ENCODE measurements at places on chromosomes 6 and 20. TPM values are rescaled to one million over a fixed set of nuclear protein-coding genes. Genes with fewer than 3 reads are reported as not detected.

GRCh38 chr6:88168362-88168761, 2.2 kb upstream of the CNR1 start:
- no peak for DNase-seq

The COL9A1 gene
- 0.64 TPM for total RNA-seq

DNA sequence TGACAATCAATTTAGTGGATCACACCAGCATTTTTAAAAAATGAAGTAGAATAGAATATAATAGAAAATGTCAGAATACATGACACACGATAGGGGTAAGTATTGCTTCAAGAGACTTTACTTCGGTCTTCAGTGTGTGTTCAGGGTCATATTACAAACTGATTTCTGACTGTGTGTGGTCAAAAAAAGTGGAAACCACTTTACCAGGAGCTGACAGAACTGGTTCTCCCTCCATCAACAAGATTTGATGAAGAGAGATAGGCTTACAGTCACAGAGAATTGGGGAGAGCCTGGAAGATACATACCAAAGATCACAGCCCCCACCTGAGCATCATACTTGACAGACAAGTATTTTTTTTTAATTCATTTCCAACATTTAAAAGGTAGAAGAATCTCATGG, 21.7 kb downstream of the ARMC2 start:
- DNase-seq = no peak

The ACTR5 gene
- total RNA-seq = 21.3 TPM

The RAB5IF gene
- 85.3 TPM for total RNA-seq

DNA sequence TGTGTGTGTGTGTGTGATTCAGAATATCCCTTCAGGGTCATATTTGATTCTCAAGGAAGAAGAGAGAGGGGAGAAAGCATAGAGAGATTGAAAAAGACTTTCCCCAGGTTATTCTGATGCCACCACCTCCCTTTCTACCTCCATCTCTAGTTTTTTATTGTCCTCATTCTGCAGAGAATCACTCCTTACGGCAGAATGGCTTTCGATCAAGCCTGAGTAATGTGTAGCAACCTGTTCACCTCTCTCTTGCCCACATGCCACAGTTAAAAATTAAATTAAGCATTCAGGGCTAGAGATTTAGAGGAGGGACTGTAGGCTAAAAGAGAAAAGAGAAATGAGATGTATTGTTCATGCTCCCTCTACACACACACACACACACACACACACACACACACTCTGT, 18.1 kb downstream of the KLHL32 start:
- no peak for DNase-seq

GRCh38 chr6:119591235-119591634, 241.7 kb upstream of the MAN1A1 start:
- DNase-seq = no peak

DNA sequence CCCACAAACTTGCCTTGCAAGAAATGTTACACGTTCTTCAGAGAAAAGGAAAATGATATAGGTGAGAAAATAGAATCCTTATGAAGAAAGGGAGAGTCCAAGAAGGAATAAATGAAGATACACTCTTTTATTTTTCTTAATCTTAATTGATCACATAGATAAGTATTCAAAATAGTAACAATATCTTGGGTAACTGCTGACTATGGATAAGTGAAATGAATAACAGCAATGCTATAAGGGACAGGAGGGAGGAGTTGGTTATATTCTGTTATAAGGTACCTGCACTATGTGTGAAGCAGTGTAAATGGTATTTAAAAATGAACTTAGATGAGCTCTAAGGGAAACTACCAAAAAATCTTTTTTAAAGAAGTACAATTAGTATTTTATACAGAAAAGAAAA, 38.3 kb downstream of the RANBP9 start:
- DNase-seq = no peak

The NNAT gene
- 11.3 TPM for total RNA-seq

DNA sequence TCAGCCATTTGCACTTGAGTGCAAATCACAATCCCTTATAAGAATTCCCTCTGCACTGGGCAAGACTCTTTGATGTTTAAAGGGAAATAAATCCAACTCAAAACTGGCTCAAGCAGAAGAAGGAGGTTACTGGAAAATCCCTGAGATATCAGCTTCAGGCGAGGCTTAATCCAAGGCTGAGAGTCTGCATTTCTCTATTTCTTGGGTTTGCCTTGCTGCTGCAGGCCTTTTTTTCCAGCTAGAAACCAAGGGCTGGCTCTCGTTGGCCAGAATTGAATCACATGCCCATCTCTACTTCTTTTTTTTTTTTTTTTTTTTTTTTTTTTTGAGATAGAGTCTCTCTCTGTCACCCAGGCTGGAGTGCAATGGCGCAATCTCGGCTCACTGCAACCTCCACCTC, 11.7 kb downstream of the HCK start:
- DNase-seq = no peak

DNA sequence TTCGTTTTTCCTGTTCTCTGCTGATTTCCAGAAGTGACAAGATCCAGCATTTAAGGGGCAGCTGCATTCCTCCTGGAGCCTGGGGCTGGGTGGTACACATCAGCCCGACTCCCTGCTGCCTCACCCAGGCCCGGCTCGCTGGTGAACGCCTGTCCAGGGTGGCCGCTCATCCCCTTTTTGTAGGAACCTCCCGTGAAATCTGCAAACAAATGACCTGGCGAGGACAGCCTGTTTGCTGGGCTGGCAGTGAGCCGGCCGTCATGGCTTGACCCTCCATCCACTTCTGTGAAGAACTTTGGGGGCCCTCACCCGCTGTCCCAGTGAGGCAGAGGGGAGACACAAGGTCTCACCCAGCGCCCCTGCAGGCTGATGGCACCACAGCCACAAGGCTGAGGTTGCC, 39.0 kb downstream of the PYGB start:
- DNase-seq = peak; percentile 5

DNA sequence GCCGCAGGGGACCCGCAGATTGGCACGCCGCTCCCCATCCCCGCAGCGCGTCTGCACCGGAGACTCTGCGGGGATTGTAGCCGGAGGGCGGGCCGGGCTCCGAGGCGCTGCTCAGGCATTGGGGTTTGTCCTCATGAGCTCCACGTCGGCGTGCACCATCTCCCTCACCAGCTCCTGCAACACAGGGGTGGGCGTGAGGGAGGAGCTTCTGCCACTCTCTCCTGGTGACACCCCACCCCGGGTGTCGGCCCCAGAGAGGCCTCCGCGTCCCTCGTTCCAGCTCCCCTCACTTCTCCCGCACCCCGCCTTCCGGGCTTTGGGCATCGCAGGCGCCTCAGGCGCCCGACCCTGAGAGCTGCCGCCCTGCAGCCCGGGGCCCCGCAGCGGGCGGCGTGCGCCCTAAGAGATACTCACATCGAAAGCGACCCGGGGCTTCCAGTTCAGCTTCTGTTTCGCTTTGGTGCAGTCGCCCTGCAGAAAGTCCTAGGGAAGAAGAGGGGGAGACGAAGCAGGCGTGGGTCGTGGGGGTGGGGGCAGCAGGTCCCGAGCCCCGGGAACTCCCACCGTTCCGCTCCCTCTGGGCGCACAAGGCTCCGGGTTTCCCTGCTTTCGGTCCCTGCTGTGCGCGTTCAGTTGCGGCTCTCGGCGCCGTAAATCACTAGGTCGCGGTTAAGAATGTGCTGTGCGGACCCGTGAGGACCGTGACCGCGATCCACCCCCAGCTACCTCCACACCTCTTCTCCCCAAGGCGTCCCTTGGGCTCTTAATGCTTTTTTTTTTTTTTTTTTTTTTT, 14.5 kb downstream of the FOXC1 start:
- no peak for DNase-seq

- peak; percentile 62 for DNase-seq
These were observed 49.4 kb downstream of the TMEM242 start for GRCh38 chr6:157273756-157274470.

DNA sequence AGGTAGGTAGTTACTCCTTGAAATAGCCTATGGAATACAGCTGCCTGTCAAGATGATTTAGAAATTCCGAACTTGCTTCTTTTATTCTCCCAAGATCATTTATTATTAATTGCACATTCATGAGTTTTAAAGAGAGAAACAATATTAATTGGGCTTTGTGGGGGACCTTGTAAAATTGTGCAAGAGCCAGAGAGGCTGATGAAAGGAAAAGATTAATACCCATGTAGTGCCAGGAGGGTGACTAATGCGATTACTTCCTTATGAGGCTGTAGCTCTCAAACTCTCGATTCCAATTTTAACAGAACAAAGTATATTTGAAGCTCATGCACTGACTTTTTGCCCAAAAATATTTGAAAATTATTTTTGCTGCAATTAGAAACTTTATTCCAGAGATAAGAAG, 423.8 kb upstream of the ID4 start:
- DNase-seq = no peak

DNA sequence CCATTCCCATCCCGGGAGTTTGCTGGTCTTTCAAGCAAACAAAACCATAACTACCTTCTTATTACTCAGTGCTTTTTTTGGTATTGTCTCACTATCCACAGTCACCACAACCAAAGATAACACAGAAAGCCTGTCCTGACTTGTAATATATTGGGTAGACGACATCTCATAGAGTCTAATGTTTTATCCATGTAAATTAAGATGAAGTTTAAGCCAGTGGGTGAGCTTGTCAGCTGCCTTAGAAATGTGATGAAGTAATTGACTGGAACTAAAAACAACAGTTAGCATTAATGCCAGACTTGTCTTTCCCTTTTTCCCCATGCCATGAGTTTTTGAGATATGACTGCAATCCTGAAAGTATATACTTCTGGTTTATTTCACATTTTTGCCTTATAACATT, 282.7 kb upstream of the PRDM1 start:
- DNase-seq = no peak

GRCh38 chr6:39819676-39820075, 27.5 kb downstream of the DAAM2 start:
- DNase-seq = no peak

The JPH2 gene
- total RNA-seq = 9.8 TPM

The MMP24 gene
- 0.32 TPM for total RNA-seq

DNA sequence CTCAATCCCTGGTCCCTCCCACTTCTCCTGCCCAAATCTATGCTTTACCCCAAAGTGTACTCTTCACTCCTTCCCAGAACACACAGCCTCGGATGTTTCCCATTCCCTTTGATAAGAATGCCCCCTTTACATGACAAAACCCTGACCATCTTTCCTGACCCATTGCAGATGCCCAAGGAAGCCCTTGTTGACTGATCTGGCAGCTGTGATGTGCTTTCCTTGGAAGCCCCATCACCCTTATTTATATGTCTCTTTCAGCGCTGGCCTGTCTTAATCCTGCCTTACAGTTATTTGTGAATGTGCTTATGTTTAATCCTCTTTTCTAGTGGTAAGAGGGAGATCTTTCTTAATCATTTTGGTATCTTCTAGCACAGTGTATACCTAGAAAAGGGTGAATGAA, 523.1 kb downstream of the CD83 start:
- no peak for DNase-seq

DNA sequence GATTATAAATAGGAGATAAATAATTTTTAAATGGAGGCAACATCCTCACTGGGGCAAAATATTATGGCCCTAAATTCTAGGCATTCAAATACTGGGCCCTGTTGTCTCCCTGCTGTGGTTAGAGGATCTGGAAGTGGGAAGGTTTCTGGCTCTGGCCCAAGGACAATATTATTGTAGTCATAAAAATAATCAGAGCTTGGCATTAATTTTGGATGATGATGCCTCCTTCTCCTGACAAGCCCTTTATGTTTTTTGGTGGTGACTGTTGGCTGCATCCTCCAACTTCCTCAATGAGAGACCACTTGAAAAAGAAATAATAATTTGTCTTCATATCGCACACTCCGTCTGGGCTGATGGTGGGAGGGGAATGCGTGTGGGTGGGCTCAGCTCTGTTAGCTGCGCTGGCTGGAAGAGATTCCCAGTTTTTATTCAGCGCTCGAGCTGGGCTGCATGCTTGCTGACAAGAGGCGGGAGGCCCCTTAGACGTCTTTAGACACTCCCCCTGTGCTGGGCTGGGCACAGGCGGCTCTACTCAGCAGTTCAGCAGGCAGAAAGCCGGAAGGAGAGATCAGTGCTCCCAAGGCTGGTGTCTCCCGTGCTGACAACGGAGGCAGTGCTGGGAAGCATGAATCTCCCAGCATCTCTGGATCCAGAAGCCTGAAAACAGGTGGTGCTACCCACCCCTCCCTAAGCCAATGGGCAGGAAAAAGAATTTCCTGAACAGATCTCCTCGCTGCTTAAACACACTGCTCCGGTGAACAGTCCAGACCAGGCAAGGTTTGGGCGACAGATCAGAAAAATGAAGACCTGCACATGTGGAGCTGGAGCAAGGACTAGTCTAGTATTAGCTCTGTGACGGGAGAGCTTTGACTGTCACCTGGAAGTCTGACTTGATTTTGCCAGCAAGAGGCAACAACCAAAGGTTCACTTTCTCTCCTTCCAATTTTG, 97.7 kb downstream of the SYCP2 start:
- peak; percentile 65 for DNase-seq

DNA sequence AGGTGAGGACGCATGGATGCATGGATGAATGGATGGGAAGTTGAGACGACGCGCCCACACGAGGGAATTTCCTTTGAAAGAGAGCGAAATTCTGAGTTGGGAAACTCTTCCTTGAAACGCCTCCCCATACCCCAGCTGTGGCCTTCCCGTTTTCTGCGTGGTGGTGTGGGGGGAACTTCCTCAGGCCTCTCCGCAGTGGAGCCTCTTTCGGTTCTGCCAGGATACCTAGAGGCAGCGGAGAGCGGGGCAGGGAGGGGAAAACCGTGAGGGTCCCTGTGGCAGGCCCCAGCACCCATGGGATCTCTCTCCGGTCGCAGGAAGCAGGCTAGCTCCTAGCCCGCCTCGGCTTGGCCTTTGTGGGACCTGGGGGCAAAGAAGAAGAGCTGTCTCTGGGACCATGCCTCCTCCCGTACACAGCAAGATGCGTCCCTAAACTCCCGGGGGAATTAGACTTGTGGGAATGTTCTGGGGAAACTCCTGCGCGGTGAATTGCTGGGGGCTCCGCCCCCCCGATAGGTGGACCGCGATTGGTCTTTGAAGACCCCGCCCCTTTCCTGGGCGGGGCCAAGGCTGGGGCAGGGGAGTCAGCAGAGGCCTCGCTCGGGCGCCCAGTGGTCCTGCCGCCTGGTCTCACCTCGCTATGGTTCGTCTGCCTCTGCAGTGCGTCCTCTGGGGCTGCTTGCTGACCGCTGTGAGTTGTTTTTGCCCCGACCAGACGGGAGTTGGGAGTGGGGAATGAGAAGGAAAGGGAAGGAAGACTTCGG, at the start of gene CD40:
Gene CD40 (plus strand): TSS at position 611 of the 764 bp plus-strand sequence. CDS start 30 bp downstream, at position 641.
- peak; percentile 88 for DNase-seq

DNA sequence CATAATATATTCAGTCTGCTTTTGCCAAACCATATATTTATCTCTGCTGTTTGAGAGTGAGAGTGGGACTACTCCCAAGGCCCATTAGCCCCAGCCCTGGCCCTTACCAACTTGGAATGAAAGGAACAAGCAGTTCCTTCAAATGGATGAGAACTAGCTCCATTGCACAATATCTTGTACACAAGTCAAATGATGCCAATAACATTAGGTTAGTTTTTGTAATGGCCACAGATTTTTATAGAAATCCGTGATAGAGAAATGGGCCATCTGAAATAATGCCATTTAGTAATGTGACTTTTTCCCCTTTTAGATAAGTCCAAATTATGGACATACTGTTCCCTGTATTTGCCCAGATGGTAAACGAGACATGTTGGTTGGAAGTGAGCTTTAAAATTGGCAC, 117.0 kb downstream of the MAP3K7 start:
- no peak for DNase-seq
